ENCODE measurements at places on chromosomes 5 and 9.

DNA sequence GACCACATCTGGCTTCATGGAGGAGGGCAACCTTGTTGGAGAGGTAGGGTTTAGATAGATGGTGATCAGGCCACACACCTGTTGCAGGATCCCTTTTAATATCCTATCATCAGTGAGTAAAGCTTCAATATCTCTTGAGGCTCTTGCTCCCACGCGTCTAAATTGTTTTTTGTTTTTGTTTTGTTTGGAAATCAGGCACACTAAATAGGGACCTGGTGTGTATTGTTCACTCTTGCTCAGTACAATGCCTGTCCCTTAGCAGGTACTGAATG lies 2.6 kb upstream of the TMEM268 start:
- DNase-seq, result no peak

DNA sequence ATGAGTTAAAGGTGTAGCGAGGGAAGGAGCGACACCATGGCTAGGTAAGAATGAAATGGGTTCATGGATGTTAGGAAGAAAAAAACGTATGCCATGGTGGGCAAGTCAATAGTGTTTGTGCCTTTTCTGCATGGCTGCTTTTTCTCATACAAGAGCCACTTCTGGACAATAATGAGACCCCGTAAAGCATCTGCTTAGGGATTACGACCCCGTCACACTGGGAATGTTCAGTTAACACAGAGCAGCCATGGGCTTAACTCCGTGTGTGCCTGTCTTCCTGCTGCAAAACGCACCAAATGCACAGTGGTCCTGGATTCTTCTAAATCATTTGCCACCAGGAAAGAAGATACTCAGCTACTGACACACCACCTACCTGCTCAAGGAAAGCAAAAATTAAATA lies 81.8 kb downstream of the NFIB start:
- DNase-seq, result no peak

DNA sequence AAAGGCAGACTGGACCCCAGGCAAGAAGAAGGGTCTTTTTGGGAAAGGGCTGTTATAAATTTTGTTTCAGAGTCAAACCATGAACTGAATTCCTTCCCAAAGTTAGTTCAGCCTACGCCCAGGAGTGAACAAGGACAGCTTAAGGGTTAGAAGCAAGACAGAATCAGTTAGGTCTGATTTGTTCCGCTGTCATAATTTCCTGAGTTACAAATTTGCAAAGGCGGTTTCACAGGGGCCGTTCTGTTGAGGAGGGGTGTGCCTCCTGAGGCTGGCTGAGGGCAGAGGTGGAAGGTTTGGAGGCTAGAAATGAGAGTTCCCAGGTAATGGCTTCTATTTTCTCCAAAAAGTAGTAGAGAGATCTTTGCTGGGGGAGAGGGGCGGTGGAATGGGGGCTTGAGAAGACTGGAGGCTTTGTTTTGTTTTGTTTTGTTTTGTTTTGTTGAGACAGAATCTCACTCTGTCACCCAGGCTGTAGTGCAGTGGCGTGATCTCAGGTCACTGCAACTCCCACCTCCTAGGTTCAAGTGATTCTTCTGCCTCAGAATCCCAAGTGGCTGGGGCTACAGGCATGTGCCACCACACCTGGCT lies 4.1 kb upstream of the CERCAM start:
- DNase-seq, result no peak

GRCh38 chr5:132496631-132497487 lies 6.3 kb upstream of the IRF1 start:
- peak; percentile 64 for DNase-seq

DNA sequence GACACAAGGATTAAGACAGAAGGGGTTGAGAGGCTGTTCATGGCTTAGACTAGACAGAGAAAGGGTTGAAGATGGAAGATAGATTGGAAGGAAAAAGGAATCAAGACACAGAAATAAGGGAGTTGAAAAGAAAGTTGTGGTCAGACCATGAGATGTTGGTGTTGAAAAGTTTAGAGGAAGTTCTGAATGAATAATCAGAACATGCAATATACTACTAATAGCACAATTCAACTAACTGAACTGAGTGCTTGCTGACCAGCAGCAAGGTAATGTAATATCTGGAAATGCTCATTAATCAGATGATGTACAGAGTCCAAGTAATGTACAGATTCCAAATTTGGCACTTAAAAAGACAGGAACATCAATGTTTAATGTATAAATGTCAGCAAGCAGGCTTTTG lies 10.6 kb upstream of the NNT start:
- no peak for DNase-seq

GRCh38 chr5:56910210-56910965 lies 992 bp downstream of the SETD9 start:
- no peak for DNase-seq
